ENCODE measurements at places on chromosomes 5 and 9.

DNA sequence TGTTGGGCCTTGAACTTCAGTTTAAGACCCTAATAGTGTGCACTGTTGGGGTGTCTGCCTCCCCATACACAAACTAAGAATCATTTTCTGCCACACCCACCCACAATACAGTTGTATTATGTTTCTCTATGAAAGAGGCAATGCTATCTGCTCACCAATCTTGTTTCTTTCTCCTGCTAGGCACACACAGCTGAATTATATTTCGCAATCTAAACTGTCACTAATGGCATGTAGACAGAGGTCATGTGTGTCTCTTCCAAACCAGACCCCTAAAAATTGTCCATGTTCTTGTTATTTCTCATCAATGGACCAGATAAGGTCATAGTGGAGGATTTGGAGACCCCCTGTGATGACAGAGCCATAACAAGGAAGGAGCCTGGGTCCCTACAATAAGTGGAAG lies 57.3 kb downstream of the RIGI start:
- no peak for DNase-seq

- no peak for DNase-seq
Measured at GRCh38 chr5:1374030-1374678, 29.3 kb upstream of the CLPTM1L start.

- DNase-seq = no peak
Measured at GRCh38 chr9:131728961-131729360, 10.9 kb downstream of the RAPGEF1 start.

DNA sequence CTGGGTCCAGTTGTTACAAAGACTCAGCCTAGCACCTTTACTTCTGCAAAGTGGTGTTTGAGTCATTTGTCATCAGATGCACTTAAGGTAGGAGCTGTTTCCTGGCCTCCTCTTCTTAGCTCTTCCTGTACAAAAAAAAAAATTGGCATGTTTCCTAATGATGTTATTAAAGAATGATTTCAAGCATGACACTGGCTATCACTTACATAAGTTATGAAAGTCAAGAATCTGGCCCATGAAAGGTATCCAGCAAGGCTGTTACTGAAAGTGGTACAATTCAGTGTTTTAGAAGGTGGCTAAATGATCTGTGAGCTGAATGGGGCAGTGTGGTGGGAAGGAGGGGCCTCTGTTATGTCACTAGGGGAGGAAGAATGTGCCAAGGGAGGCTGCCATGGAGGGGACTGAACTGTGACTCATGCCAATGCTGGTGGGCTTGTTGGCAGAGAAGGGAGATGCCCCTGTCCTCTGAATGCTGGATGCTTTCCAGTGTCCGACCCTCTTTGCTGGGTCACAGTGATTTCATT lies 175.1 kb upstream of the MAP1B start:
- no peak for DNase-seq

GRCh38 chr5:139762615-139763170 lies 32.9 kb upstream of the PSD2 start:
- no peak for DNase-seq

DNA sequence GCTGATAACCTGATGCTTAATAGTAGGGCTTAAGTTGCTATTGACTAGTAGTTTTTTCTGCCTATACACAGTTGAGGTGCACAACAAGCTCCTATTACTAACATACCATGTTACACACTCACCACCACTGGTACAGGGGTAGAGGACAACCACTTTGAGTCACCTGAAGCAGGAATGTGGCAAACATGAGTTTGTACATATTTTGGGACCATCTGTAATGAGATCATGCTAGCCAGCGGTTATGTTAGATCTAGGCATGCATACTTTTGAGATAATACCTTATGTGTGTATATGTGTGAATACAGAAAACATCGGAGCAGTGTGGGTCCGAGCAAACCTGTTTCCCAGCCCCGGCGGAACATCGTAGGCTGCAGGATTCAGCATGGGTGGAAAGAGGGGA lies 72.8 kb upstream of the NXNL2 start:
- DNase-seq = no peak
